IPS-NIHi11 (cell line): ENCODE measurements at places on chromosomes 13 and 19.

- no peak for DNase-seq
Observed at GRCh38 chr13:77720988-77721387, 23.5 kb downstream of the SLAIN1 start.

DNA sequence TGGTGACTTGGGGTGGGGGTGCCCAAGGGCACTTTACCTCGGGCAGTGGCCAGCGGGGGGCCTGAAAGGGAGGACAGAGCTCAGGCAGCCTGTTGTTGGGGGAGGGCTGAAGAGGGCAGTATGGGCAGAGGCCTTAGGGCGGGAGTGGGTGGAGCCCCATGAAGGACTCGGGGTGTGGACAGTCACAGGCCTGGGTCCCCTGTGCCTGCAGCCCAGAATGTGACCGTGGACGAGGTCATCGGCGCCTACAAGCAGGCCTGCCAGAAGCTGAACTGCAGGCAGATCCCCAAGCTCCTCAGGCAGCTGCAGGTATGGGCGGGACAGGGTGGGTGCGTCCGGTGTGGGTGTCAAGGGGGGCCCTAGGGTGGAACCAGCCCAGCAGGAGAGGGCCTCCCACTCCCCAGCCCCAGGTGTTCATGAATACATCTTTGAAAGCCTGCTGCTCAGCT, 22.5 kb downstream of the NKPD1 start:
- DNase-seq, result no peak

- no peak for DNase-seq
Observed at GRCh38 chr19:36025541-36025940, 7.1 kb downstream of the CLIP3 start.

- DNase-seq, result no peak
Observed at GRCh38 chr19:38705197-38706019, 38.9 kb downstream of the CAPN12 start.

GRCh38 chr13:35792021-35792420, 315.5 kb upstream of the MAB21L1 start:
- no peak for DNase-seq
